ENCODE measurements at places on chromosomes 3 and 15.

DNA sequence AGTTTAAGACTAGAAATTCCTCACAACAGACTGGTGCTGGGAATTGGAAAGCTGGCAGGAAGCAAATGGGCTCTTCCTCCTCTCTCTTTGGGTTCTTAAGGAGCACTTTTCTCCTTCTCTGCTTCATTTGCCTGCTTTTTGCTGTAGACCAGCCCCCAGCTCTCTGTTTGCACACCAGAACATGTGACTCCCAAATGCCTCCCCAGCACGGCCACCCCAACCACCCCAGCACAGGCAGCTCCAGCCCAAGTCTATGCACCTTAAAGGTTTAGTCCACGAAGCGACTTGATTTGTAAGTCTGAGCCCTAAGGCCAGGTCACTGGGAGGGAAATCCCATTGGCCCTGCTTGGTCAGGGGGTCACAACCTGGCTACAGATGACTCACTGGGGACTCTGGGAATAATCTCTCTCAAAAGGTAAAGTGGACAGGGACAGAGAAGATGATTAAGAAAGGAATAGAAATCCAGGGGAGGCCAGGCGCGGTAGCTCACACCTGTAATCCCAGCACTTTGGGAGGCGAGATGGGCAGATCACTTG, 377.8 kb upstream of the PROK2 start:
- DNase-seq: no peak

- DNase-seq: no peak
These were observed 34.0 kb upstream of the THBS1 start for GRCh38 chr15:39546842-39547241.

GRCh38 chr3:113423699-113424098, 17.6 kb downstream of the CFAP44 start:
- no peak for DNase-seq

DNA sequence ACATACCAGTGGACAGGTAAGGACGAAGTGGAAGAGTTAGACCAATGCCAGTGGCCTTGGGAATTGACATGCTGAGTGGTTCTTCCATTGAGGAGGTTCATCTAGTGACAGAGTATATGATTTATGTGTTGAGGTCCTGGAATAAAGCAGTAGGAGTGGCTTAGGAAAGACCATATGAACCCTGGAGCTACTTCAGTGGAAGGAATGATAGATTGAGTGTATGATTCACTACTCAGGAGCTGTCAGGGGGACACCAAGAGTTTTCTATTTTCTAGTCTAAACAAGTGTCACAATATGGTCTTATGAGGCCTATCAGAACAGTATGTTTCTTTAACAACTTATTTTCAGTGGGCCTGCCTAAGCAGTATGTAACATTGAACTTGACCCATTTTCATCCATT, 63.9 kb downstream of the NME9 start:
- no peak for DNase-seq
